Osteocyte (in vitro differentiated cells): ENCODE measurements at places on chromosomes 2 and 18. TPM values are rescaled to one million over a fixed set of nuclear protein-coding genes. Genes with fewer than 3 reads are reported as not detected.

DNA sequence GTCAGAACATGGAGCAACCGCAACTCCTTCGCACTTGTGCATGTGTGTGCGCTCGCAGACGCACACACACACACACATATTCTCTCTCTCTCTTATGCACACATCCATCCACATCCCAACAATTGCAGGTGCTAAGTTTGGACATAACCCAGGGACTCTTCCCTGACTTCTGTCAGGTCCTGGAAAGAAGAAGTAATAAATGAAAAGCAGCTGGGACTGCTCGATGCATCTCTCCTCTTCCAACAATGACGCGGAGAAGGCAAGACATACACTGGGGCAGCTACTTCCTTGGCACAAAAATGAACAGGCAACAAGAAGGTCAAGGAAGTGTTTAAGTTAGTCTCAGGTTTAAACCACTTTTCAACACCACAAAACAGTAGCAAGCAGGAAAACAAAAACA, 23.6 kb downstream of the STARD7 start:
- no peak overlapping the region for H3K27ac ChIP-seq
- H3K4me1 ChIP-seq: no peaks in the 10 kb centered on the region
- H3K36me3 ChIP-seq: peaks cover 38% of the 10 kb centered on the region
- no peaks in the 10 kb centered on the region for H3K27me3 ChIP-seq

- DNase-seq: no peak
- no peaks in the 10 kb centered on the region for H3K36me3 ChIP-seq
Measured at GRCh38 chr2:105521176-105521575, 122.3 kb upstream of the FHL2 start.

- peaks cover 3% of the 10 kb centered on the region for H3K36me3 ChIP-seq
Measured at GRCh38 chr2:196399722-196400691, 228.6 kb upstream of the STK17B start.

- no peaks in the 10 kb centered on the region for H3K36me3 ChIP-seq
- no peak overlapping the region for H3K27ac ChIP-seq
- no peaks in the 10 kb centered on the region for H3K4me1 ChIP-seq
- no peak for DNase-seq
- H3K4me3 ChIP-seq: no peak overlapping the region
- H3K27me3 ChIP-seq: no peaks in the 10 kb centered on the region
Measured at GRCh38 chr18:24118750-24119577, 19.9 kb upstream of the CABYR start.

DNA sequence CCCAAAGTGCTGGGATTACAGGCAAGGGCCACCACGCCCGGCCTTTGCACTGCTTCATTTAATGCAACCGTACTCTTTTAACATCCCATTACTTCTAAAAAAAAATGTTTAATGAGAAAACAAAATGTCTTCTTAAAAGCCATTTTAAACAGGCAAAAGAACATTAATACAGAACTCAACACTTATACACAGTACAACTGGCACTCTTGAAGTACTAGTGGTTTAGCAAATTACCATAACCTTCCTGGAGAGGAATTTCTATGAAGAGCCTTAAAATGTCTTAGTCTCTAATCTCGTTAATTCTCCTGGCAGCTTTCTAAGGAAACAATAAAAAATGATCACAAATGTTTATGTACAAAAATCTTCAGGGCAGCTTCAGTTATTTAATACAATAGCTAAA, 5.9 kb downstream of the IWS1 start:
- H3K36me3 ChIP-seq: peaks cover 44% of the 10 kb centered on the region
- no peak for DNase-seq
- no peaks in the 10 kb centered on the region for H3K27me3 ChIP-seq
- H3K4me1 ChIP-seq: peaks cover 18% of the 10 kb centered on the region
- no peak overlapping the region for H3K27ac ChIP-seq
- no peak overlapping the region for H3K4me3 ChIP-seq

- H3K27ac ChIP-seq: no peak overlapping the region
- peaks cover 10% of the 10 kb centered on the region for H3K27me3 ChIP-seq
- no peaks in the 10 kb centered on the region for H3K36me3 ChIP-seq
- no peaks in the 10 kb centered on the region for H3K4me1 ChIP-seq
Measured at GRCh38 chr18:45085916-45086624, 405.4 kb downstream of the SETBP1 start.

DNA sequence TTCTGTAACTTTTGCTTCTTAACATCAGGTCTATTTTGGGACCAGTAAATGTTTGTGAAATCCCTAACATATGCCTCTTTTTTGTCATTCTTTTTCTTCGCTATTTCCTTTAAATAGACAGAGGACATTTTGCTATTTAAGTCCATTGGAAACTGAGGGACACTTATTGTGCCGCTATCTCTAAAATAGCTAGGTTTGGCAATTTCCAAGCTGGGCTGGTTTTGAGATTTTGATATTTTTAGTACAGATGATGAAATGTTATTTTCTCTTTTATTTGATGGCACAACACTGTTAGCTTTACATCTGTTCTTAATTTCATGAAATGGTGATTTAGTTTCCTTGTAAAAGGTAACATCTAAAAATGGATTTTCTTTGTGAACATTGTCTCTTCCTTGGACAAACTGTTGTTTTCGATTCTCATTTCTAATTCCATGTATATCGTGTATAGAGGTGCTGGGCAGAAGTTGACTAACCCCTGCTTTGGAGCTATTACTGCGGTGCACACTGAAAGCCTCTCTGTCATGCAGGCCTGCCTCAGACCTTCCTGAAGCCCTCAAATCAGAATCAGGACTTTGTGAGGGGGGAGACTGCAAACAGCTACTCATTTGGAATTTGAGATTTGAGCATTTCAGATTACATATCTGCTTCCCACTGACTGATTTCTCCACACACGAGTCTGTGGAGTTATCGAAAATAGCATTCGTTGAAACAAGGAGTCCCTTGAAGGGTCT, 594 bp downstream of the RAD51AP2 start:
- no peak overlapping the region for H3K27ac ChIP-seq
- H3K27me3 ChIP-seq: peaks cover 49% of the 10 kb centered on the region

DNA sequence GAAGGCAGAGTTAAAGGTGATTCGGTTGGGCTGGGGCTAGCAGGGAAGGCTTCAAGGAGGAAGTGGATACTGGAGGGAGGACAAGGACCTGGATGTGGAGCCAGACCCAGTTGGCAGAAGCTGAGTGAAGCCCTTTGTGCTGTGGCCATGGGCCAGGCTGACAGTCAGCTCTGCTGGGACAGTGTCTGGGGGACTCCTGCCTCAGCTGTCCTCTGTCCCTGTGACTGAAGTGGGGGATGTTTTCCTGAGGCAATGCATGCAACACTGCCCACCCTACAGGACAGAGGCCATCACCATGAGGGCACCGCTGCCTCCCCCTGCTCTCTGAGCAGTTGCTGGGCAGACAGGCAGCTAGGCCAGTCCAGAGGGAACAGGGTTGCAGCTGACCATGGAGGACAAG, 40.0 kb downstream of the ST8SIA5 start:
- no peaks in the 10 kb centered on the region for H3K4me1 ChIP-seq
- H3K36me3 ChIP-seq: no peaks in the 10 kb centered on the region
- no peak overlapping the region for H3K27ac ChIP-seq
- DNase-seq: no peak

GRCh38 chr2:26801328-26801727, 15.5 kb downstream of the CENPA start:
- H3K4me3 ChIP-seq: no peak overlapping the region
- no peak overlapping the region for H3K27ac ChIP-seq
- H3K36me3 ChIP-seq: peaks cover 6% of the 10 kb centered on the region
- no peak for DNase-seq

DNA sequence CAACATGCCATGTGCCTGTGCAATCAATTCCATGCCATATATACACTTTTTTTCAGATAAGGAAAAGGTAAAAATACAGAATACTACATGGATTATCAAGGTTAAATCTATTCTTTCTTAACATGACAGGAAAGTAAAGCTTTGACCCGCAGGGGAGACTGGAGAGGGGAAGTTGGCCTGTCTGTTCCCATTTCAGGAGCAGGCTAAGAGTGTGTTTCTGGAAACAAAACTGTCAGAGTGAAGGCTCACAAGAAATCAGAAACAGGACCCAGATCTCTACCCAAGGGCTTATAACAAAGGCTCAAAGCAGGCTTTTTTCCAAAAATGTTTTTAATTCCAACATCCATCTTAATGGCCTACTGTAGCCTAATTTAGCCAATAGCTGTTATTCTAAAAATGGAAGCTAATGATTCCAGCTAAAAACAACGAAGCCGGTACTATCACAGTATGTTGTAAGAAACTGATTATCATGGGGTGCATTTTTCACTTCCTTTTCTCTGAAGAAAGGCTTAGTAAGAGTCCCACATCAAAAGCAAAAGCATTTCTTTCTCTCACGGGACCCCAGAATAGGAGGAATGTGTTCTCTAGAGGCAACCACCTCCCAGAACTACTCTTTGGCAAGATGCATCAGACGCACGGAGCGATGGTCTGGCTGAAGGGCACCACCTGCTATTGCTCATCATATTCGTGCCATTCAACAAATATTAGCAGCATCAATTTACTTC, 41.4 kb downstream of the FECH start:
- peaks cover 4% of the 10 kb centered on the region for H3K27me3 ChIP-seq
- no peak overlapping the region for H3K27ac ChIP-seq
- peaks cover 8% of the 10 kb centered on the region for H3K36me3 ChIP-seq
- no peak overlapping the region for H3K4me3 ChIP-seq

- H3K36me3 ChIP-seq: peaks cover 8% of the 10 kb centered on the region
- DNase-seq: no peak
- H3K27ac ChIP-seq: peak overlapping the region; percentile 84
- peaks cover 80% of the 10 kb centered on the region for H3K4me1 ChIP-seq
Measured at GRCh38 chr2:109290887-109291643, 162.1 kb downstream of the SH3RF3 start.

GRCh38 chr2:161625996-161626395, 1.8 kb downstream of the SLC4A10 start:
- no peaks in the 10 kb centered on the region for H3K36me3 ChIP-seq
- no peak overlapping the region for H3K27ac ChIP-seq
- no peak for DNase-seq
- H3K4me1 ChIP-seq: no peaks in the 10 kb centered on the region
- H3K4me3 ChIP-seq: no peak overlapping the region

- H3K27ac ChIP-seq: no peak overlapping the region
Measured at GRCh38 chr2:197307933-197308521, 2.6 kb downstream of the ANKRD44 start.

The UGT1A8 gene
- not detected in 2 replicates for total RNA-seq

The CPO gene
- total RNA-seq: not detected in 2 replicates

The PMAIP1 gene
- 23.0 and 24.4 TPM in 2 replicates for total RNA-seq

The DUSP19 gene
- total RNA-seq: 3.9 and 4.7 TPM in 2 replicates

The OTX1 gene
- not detected in 2 replicates for total RNA-seq

The ORMDL1 gene
- 63.7 and 71.9 TPM in 2 replicates for total RNA-seq
